ENCODE measurements at places on chromosomes 7 and 10.

- no peak for DNase-seq
These were observed 25.0 kb downstream of the ZFAND2A start for GRCh38 chr7:1134951-1135350.

DNA sequence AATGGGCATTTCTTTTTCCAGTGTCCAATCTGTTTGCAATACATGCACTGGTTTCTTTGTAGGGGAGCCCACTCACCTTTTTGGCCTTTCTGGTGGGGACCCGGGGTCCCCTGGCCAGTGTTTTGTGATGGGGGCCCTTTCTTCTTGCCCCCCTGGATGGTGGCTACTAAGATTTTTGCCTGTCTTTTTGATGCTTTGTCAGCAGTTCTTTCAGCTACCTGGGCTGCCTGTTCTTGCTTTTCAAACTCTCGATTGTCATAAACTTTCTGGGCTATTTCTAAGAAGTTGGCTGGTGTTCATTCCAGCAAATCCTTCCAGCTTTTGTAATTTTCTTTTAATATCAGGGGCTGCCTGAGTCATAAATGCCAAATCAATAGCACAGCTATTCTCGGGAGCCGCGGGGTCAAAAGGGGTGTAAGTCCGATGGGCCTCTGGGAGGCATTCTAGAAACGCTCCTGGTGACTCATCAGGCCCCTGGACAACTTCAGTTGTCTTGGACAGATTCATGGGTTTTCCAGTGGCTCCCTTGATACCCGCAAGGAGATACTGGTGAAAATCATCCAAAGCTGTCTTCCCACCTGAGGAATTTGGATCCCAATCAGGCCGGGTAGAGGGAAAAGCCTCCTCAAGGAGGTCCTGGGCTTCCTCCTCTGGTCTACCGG lies 79.0 kb downstream of the PRR15 start:
- DNase-seq: no peak

DNA sequence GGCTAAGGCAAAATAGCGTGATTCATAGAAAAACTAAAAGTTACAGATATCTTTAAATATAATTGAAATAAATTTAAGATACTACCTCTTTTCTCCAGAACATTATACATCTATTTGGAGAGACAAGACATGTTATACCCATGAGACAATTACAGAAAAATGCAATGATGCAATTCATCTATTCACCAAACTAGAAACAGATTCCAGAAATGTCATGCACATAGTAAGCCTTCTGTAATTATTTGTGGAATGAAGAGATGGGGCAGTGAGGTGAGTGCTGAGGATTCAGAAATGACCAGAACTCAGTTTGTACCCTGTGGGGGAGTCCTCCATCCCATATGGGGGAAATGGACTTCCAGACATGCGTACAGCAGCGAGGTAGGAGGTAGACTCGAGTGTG lies 99.4 kb downstream of the MKX start:
- no peak for DNase-seq

DNA sequence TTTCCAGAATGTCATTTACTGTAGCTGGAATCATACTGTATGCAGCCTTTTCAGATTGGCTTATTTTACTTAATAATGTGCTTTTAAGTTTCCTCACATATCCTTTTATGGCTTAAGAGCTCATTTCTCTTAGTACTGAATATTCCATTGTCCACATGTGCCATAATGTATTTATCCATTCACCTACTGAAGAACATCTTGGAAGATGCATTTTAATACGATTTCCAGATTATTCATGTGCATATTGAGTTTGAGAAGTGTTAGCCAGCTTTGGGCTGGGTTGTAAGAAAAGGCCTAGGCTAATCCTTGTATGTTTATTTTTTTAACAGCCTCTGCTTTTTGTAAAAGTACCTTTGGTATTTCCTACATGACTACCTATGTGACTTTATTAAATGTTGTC lies 109.3 kb upstream of the MDFIC start:
- no peak for DNase-seq

GRCh38 chr7:55946545-55946944 lies 5.1 kb upstream of the MRPS17 start:
- no peak for DNase-seq

DNA sequence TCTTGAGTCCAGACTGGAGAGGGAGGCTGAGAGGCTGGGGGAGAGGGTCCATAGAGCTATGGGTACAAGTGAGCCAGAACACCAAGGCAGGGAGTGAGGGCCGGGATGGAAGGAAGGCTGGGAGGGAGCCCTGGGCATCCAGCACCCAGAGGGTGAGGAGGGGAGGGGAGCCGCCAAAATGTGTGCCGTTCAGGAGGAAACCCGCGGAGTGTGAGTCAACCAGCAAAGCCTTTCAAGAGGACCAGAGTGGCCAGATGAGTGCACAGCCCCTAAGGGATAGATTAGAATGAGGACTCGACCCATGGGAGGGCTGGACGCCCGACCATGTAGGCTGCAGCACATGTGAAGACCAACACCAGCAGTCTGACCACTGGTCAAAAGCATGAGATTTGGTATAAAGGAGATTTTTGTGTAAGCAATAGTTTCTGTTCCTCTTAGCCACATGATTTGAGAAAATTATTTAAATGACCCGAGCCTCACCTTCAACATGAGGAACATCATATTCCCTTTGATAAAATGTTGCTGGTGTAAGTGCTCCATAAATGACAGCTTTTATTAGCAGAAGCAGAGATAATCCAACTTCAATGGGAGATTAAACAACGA lies 179.7 kb upstream of the GRB10 start:
- DNase-seq: no peak

DNA sequence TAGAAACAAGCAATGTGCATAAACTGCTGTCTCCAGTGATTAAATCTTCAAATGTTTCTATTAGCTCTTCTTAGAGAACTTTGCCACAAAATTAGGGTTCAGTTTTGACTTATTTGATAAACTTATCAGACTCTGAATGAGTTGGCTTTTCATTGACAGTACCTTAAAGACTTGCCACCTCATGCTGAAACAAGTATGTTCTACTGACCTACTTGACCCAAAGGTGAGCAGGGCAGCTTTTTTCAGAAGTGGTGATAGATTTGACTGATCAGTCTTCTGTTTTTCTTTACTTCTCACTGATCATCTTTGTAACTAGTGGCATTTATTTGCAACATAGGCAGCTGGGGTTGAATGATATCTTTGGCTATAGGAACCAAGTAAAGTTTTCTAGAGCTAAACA lies 7.8 kb downstream of the ZNF277 start:
- no peak for DNase-seq

DNA sequence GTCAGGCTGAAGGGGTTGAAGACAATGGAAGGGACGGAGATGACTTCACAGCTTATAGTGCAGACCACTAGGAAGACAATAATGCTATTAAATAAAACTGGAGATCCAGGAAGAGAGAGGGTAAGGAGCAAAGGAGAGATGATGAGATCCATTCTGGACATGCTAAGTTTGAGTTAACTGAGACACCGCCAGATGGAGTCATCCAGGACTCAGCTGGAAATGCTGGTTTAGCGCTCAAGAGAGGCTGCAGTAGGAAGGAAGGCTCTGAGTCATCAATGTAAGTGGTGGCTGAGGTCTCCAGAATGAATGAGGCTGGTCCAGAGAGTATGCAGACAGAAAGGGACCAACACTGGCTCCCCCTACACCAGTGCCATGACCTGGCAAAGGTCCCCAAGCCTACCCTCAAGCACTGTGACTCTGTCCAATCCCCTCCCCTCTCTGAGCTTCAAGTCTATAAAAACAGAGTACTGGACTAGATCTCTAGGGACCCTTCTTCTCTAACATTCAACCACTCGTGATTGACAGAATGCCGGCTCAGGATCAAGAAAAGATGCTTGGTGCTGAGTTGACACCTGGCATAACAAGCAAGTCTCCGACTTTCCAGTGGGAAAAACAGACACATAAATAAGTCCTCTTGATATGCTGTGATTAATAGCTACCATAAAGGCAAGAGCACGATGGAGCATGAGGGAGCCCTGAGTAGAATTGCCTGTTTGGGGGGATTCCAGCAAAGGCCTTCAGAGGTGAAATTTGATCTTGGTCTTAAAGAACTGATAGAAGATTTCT lies 8.9 kb downstream of the GFRA1 start:
- DNase-seq: no peak

GRCh38 chr10:96283351-96283750 lies 12.0 kb upstream of the BLNK start:
- no peak for DNase-seq

DNA sequence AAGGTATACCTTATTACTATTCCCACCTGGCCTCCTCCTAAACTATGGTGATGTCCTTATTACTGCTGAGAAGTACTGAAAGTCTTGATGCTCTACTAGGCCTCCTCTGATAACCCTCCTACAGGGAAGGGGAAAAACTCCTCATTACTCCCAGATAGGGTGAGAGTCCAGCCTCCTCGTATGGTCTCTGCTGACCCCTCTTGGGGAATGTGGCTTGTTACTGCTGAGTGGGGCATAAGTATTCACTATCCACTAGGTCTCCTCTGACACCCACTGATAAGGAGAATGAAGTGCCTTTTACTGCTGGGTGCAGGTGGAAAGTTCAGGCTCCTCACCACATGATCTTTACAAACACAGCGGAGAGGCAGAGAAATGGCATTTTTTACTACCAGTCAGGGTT lies 222.9 kb downstream of the CHRM2 start:
- no peak for DNase-seq

- DNase-seq: no peak
These were observed 64.6 kb downstream of the FAM185A start for GRCh38 chr7:102813191-102814024.

GRCh38 chr7:2281541-2281940 lies 32.7 kb downstream of the SNX8 start:
- DNase-seq: peak; percentile 41

DNA sequence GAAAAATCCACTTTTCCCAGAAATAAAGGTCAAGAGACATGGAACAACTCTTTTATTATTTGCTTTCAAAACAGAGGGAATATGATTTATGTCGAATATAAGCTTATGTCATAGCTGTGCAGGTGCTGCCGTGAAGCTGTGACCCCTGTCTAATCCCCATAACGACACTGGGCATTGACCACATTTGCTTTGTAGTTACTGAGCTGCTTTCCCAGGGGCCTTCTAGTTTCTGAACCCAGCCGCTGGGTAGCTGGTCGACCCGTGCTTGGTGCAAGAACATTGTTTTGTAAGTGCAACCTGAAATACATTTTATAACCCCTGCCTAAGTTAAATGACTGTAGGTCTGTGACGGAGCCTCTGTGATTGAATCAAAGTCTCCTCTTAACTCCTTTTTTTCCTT lies 144.9 kb upstream of the HDAC9 start:
- no peak for DNase-seq

DNA sequence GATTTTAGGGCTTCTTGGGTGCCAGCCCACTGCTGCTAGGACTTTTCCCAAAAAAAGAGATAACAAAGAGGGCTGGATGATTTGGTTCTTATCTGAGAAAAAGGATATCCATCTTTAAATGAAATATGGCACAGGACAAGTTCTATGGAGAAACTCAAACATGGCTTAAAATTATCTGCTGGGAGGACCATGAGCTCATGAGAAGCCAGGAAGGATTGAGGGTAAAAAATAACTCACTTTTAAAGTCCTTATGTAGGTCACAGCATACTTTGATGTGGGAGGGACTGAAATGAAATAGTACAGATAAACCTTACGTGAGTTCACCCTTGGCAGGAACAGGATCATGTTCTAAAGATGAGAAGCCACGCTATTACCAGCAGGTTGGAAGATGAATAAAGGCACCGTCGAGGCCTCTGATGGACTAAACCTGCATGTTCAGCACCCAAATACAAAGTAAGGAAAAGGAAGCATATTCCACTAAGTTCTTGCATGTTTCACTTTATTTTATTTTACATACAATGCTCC lies 369.2 kb upstream of the KLF6 start:
- DNase-seq: no peak

DNA sequence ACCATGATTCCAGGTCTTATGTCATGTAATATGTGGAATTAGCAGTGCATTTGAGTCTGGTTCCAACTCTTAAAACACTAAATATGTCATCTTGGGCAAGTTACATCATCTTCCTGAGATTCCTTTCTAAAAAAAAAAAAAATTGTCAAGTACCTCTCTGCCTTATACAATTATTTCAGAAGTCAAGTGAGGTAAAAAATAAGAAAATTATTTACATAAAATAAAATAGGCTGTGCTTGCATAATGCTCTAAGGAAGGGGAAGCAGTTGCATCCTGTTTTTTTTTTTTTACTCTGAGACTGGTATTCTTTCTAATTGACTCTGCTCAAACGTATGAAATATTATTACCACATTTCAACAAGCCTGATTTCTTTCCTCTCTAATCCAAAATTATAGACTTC lies 55.1 kb upstream of the SEMA3A start:
- DNase-seq: no peak

DNA sequence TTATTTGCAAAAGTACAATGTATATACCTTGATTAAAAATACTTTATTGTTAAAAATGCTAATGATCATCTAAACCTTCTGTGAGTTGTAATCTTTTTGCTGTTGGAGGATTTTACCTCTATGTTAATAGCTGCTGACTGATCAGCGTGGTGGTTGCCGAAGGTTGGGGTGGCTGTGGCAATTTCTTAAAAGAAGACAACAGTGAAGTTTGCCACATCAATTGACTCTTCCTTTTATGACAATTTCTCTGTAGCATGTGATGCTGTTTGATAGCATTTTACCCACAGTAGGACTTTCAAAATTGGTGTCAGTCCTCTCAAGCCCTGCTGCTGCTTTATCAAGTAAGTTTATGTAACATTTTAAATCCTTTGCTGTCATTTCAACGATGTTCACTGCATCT lies 16.9 kb upstream of the ENTPD1 start:
- DNase-seq: no peak

- DNase-seq: no peak
These were observed 1.4 kb downstream of the ZNF282 start for GRCh38 chr7:149196705-149197171.

GRCh38 chr7:2273866-2274265 lies 31.8 kb downstream of the NUDT1 start:
- no peak for DNase-seq

DNA sequence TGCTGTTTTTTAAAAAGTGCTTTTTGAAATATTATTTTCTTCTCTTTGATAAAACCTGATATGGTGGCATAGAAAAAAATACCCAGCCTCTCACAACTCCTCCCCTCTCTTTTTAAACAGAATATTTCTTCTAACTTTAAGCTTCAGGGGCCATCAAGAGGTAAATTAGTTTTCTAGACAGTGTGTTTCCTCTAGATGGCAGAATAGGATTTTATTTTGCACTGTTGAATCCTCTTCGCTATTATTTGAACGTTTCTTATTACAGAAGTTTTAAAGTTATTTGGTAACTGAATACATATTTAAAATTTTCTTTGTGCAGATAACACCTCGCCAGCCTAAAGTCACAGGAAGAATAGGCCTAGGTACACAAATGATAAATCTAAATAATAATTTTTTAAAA lies 30.3 kb downstream of the ARL5B start:
- no peak for DNase-seq

DNA sequence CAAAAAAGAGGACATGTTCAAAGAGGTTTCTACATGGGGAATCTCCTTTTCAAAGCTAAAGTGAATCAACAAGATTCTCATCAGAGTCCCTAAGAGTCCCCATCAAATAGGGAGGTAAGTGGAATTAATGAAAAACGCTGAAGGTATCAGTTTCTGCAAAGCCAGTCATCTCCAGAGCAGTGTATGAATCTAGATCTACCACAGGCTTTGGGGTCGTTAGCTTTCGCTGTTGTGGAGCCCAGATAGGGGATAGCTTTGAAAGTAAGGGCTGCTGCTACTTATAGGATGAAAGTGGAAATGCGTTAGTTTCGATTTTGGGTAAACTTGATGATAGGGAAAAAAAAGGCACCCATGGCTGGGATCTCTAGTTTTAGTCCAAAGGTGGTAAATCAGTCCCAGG lies 748.4 kb downstream of the LRMDA start:
- DNase-seq: no peak
